Caki2 (cell line): ENCODE measurements at places on chromosomes 11 and 22.
A peak's percentile ranks its signal among the peaks of the same experiment; 100 is the strongest.

GRCh38 chr11:10488121-10488933, 33.3 kb downstream of the AMPD3 start:
- peak; percentile 74 for DNase-seq

DNA sequence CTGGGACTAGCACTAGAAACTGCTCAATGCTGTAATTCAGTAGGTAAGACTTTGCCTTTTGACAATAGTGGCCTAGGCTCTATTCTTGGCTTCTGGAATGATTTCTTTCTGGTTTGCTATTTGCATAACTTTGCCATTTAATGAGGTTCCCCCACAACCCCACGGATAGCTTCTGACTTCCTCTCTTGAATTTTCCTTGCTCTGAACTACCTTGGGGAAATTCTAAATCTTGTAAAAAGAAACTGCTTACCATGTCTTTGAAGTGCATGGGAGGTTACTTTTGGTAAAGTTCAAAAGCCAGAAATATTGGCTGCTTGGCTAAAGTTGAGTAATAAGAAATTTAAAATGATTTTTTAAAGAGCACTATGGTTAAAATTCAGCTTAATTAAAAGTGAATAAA, 35.3 kb downstream of the CARD18 start:
- no peak for DNase-seq

DNA sequence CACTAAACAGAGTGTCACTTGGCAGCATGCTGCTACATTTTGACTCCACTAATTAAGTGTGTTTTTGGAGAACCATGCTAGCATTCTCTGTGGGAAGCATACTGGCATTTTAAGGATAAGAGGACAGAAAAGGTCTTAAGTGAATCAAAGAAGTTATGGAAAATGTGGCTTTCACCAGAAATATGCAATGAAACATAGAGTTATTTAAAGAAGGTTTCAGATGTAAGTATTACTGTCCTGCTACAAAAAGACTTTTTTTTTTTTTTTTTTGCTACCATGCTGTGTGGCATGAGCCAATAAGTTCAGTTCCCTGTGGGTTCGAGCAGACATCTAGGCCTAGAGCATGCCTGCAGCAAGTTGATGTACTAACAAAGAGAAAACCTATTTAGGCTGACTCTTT, 187.6 kb downstream of the MSANTD4 start:
- no peak for DNase-seq

GRCh38 chr11:17864478-17864941, 129.9 kb downstream of the KCNC1 start:
- no peak for DNase-seq
